PC-9 (cell line): ENCODE measurements at places on chromosomes 6 and 20.

DNA sequence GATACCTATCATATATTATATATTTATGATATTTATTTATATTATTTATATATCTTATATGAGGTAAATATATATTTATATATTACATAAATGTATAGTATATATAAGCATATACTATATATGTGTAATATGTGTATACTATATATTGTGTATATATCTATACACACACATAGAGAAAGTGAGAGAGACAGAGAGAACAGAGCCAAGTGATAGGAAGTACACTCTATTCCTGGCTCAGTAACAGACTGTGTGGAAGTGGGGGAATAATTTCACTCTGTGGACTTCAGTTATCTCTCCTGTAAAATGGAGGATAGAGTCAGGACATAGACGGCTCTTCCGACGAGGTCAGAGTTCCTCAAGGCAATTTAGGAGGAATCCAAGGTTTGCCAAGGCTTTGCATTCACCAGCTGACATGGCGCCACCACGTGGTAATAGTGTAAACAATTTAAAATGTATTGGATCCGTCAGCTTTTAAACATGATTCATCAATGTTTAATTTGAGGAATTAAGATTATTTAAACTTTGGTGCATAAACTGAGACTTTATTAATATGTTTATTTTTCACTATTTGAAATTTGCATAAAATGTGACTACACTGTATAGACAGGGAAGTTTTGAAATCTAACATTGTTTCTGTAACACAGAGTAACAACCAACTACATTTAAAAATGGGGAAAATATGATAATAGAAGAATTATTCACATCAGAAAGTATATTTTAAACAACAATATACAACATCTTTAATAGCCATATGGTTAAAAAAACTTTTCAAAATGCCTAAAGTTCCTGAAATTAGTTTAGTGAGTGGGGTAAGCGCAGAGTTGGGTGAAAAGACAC is 75.4 kb upstream of the TMEM244 start:
- DNase-seq = peak; percentile 58

- no peak for DNase-seq
Observed at GRCh38 chr6:12923644-12924235, 207.2 kb downstream of the PHACTR1 start.

DNA sequence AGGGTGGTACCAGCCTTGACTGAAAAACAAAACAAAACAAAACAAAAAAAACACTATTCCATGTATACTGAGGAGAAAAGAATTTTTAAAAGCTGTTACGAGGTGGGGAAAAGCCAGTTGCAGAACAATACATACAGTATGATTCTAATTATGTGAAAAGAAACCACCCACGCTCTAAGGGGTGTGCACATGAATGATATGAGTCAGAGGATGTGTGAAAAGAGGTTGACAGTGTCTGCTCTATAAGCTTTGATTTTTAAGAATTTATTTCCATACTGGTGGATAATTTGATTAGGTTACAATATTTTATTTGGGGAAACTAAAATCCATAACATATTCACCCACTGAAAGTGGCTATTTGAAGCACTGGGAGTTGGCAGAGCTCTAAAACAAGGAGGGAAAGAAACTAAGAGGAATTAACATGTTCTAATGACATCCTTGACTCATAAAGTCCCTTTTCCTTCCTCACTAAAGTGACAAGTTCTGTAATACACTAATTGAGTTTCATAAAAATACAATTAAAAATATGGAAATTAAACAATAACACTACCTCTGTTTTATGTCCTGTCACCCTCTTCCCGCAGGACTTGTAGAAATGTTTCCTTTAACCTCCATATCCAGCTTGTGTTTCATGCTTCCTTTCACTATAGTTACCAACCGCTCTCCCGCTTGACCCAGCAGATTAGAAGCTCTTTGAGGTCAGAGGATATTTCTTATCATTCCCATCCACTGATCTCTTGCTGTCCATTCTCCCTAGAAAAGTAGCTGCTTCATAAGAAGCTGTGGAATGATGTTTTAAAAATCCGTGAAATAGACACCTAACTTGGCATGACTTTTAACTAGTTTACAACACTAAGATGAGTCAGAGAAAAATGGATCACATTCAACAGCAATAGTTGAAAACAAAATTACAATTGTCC is 118.6 kb upstream of the CCDC28A start:
- DNase-seq = no peak

GRCh38 chr20:62618611-62619529 is 23.4 kb upstream of the SLCO4A1 start:
- no peak for DNase-seq

GRCh38 chr6:82862543-82862942 is 203.1 kb downstream of the UBE3D start:
- no peak for DNase-seq

- DNase-seq = no peak
Observed at GRCh38 chr6:143605906-143606521, 71.8 kb upstream of the PHACTR2 start.

- DNase-seq = no peak
Observed at GRCh38 chr6:118122161-118122725, 215.2 kb downstream of the SLC35F1 start.

DNA sequence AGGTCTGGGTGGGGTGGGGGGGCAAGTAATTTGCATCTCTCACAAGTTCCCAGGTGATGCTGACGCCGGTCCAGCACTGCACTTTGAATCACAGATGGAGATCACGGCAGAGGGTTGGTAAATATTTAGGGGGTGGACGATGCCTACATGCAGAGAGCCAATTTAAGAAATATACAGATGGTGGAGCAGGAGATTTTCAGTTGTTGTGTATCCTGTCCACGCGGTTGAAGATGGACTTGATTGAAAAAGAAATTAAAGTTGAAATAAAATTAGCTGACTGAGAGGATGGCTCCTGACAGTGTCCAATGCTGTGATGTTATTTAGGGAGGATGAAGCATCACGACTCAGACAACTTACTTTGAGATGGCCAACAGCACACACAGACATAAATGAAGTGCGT is 74.6 kb downstream of the PHACTR3 start:
- no peak for DNase-seq

DNA sequence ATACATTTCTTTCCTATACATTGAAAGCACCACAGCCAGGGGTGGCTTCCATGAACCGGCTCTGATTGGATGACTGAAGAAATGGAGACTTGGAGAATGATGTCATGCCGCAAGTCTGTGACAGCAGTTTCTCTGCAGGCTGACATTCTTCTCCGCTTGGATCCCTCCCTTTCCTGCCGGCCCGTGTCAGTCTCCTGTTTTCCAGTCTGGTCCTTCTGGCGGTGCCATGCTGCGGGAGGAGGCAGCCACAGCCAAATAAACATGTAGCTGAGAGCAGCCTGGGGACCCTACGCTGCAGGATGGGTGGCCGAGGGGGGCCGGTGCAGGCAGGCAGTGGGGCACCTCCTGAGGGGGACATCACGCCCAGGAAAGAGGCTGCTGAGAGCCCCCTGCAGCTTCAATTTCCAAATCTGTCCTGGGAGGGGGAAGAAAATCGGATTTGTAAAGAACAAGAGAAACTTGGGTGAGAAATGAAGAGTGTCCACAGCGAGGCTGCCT is 178.0 kb downstream of the TAF4 start:
- no peak for DNase-seq

- no peak for DNase-seq
Observed at GRCh38 chr6:161804838-161805237, 531.0 kb upstream of the AGPAT4 start.

- peak; percentile 64 for DNase-seq
Observed at GRCh38 chr6:38248500-38249234, 391.1 kb downstream of the BTBD9 start.

GRCh38 chr6:157982102-157982562 is 469 bp downstream of the SYNJ2 start:
- DNase-seq = no peak

DNA sequence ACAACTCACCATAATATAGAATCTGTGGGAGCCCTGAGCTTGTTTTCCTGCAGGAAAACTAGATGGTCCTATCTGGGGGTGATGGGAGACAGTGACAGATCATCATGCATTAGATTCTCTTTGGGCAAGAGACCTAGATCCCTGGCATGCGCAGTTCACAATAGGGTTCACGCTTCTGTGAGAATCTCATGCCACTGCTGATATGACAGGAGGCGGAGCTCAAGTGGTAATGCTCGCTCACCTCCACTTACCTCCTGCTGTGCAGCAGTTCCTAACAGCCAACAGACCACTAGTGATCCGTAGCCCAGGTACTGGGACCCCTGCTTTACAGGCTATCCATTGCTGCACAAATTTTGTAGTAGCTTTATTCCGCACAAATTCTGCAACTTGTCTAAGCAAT is 84.5 kb downstream of the HIVEP2 start:
- no peak for DNase-seq

DNA sequence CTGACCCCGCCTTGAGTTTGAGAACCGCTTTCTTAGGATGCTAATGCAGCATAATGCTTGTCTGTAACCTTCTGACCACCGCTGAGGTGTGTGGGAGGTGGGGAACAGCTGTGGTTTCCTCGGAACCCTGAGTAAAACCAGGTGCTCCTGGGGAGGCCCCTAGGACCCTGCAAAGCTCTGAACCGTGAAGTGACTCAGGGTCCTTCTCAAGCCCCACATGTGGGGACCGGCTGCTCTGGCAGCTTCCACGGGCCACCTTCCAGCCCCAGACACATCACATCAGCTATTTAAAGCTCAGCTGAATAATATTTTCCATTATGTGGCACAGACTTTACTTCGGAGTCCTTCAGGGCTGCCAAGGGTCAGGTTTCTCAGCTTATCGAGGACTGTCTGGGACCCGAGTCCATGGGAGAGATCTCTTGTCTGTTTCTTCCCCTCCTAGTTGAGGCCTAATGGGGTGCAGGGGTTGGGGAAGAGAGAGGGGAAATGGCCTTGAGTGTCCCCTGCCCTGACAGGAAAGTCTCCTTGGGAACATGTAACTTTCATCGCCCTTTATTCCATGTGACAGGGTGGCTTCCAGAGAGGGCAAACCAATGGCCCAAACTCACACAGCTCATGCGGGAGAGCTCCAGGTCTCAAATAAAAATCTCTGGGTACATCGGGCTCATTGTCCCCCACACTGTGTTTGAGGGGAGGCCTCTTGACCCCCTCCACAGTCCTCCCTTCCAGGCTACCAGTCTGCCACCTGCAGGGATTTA is 186.1 kb upstream of the SLC24A3 start:
- DNase-seq = no peak

DNA sequence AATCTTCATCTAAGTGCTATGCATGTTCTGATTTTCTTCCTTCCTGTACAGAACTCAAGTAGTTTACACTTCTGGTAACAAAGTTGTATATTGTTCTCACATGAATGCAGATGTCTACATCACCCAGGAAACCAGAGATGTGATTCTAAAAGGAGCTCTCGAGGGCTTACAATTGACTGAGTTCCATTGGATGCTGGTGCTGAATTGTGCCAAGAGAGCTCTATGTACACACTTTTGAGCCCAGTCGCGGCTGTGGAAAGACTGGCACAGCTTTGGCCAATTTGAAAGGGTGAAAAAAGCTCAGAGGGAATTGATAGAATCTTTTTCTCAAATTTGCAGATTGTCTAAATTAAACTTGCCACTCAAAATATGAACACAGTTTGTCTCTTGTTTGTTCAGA is 340.7 kb downstream of the LMBRD1 start:
- no peak for DNase-seq

GRCh38 chr20:62716198-62716940 is 7.7 kb downstream of the NTSR1 start:
- no peak for DNase-seq

GRCh38 chr6:146595972-146596731 is 2.6 kb upstream of the ADGB start:
- DNase-seq = no peak

GRCh38 chr20:19615629-19616028 is 142.4 kb upstream of the RIN2 start:
- no peak for DNase-seq

GRCh38 chr6:66675906-66676305 is 968.9 kb upstream of the EYS start:
- no peak for DNase-seq

DNA sequence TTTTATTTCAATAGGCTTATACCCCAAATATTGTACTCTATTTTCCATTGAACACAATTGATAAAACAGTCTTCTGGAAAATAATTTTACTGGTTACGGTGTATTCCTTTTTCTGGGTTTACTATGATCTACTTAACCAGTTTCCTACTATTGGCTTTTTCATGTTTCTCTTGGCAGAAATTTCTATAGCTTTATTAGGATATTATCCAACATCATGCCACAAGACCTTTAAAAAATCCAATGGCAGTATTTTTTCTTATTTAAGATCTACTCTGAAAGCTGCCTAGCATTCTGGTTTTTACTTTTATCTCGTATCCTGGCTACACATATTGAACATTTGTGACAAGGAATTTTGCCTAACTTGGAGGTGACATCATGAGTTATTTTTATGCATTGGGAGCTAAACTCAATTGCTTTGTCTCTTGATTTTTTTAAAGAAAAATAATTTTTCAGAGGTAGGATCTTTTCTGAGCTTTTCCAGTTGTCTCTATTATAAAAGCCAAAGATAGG is 45.5 kb downstream of the SLC9A8 start:
- no peak for DNase-seq

DNA sequence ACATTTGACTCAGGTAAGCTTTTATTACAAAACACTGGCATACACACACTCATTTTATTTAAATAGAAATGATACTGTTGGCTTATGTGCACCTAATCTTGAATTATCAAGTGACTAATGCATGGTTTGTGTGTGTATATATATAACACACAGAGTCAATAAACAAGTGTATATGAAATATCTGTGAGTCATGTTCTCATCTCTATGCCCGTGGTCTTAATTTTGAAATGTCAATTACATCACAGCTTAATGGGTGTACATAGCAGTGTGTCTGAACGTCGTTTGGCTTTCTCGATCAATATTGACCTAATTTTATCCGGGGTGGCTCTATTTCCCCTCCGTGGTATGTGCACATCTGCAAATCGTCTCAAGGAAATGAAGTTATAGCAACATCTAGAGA is 104.0 kb upstream of the ZFP64 start:
- DNase-seq = peak; percentile 73

- no peak for DNase-seq
Observed at GRCh38 chr20:63314566-63315239, 21.7 kb downstream of the COL20A1 start.

DNA sequence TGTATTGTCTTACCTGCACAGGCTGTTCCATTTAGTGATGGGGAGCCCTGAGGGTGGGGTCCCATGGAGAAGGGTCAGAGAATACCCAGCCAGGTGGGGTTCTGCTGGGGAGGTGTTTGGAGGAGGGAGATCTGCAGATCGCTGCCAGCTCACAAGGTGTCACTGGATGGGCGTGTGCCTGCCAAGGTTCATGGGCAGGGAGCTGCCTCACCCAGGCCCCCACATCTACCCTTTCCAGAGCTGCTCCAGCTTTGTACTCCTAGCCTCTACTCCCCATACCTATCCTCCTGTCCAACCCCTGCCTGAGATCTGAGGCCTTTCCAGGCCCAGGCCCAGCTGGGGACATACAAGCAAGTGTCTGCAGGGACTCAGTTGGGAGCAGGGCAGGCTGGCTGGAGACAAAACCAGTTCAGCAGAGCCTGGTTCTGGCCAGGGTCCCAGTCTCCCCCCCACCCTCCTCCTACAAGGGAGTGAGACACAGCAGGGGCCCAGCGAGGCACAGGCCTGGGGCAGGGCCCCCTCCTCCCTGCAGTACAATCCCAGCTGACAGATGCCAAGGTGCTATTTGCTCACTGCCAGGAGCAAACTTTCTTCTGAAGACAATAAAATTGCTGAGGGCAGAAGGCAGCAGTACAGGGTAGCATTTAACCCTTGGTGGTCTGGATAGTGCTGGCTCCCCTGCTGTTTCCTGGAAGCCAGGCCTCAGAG is 19.7 kb downstream of the SPDEF start:
- DNase-seq = peak; percentile 61

GRCh38 chr6:158938220-158938619 is 61.8 kb downstream of the RSPH3 start:
- DNase-seq = no peak

- no peak for DNase-seq
Observed at GRCh38 chr6:166440106-166440505, 57.4 kb upstream of the MPC1 start.
